ENCODE measurements at places on chromosomes 2 and 18. TPM values are rescaled to one million over a fixed set of nuclear protein-coding genes. Genes with fewer than 3 reads are reported as not detected.

- no peak for DNase-seq
These were observed 71.5 kb downstream of the SNTG2 start for GRCh38 chr2:1022178-1022577.

DNA sequence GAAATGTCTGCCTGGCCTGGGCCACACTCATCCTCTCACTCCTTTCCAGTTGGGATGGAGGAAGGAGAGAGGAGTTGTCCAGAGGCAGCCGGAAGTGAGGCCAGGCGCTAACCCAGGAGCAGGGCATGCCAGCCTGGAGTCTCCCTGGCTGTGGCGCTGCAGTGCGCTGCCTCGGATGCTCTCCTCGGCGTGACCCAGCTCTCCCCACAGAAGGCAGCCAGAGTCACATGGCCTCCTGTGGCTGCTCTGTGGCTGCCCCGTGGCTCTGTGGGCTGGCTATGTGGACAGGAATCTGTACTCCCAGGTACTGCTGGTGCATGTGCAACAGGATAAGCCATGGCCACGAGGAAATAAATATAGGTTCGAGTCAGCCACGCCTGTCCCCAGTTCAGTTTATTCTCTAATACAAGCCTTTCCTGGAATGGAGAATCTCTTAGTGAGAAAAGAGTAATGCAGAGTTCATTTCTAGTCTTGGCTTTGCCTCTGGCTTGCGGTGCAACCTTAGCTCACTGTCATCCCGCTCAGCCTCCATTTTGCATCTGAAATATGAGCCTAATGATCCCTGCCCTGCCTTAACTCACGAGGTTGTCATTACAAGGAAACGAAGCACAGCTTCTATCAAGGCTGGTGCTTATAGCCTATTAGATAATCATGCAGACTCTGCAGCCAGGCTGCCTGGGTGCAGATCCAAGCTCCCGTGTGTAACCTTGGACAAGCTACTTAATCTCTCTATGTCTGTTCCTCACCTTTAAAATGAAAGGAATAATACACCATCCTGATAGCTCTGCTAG, 106.3 kb downstream of the ANTXR1 start:
- DNase-seq: no peak

- DNase-seq: no peak
These were observed 14.2 kb upstream of the CXCR4 start for GRCh38 chr2:136131961-136132824.

DNA sequence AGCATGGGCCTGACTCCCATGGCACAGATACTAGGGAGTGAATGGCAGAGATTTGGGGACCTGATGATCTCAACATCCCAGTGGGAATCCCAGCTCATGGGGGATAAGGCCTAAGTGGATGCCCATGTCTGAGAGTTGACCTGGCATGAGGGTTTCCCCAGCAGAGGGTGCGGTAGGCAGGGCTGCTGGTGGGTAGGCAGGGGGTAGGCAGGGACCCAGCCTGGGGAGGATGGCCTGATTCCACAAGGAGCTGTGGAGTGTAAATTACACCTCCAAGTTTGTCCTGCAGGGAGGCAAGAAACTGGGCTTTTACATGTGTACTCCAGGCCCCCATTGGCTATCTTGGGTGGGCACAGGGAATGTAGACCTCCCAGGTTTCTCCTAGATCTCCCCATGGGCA, 46.9 kb downstream of the INPP5D start:
- no peak for DNase-seq

DNA sequence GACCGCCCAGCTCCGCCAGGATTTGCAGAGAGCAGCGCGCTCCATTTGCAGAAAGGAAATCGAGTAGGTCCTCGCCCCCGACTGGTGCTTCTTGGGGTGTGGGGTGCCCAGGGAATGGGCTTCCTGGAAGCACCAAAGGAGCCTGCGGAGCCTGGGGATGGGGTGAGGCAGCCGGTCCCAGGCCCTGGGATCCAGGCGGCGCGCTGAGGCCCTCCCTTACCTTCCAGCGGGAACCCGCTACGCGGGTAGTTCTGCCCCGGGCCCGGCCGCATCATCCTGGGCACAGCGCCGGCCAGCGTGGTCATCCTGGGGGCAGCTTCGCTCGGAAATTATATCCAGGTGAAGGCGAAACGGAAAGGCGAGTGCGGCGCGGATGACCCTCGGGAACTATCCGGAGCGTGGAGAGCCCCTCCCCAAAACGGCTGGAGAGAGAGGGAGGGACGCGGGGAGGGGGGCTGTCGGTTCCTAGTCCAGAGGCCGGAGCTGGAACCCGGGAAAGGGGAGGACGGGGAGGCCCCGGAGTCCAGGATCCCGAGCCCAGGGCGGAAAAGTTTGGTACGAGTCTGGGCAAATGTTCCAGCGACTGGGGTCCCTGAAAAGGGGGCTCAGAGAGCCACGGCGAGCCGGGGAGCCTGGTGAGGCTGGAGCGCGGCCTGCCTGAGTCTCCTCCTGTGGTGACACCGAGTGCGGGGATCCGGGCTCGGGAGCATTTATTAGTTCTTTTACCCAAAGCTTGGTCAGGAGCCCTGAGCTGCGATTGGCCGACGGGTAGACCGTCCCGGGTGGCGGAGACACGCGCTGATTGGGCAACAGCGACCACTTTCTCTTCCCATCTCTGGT, at the start of gene PAX3:
Gene PAX3 (minus strand): TSS at position 688 of the 840 bp plus-strand sequence. CDS start 383 bp downstream, at position 305.
- peak; percentile 51 for DNase-seq

DNA sequence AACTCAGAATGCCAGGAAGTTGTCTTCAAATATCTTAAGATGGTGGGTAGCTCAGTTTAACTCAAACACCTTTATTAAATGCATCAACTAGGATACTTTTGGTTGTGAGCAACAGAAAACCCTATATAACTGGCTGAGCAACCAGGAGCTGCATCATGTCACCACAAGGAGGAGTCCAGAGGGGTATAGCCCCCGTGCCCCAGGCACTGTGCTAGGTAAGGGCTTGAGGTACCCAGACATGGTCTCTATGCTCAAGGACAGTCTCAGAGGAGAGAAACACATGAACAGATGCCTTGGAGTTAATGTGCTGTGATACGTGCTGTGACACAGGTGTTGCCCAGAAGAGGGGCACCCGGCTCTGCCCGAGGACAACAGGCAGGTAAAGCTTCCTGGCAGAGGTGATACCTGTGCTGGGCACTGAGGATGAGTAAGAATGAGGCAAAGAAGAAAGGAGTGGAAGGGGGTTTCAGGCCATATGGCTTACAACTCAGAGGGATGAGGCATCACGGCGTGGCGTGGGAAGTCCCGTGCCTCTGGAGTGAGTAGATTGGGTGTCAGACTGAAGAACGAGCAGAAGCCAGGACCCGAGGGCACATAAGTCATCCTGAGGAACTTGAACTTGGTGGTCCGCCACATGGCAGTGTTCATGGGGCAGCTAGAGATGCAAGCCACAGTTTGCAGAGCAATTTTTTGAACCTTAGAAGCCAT, 32.0 kb upstream of the CAB39 start:
- DNase-seq: no peak

DNA sequence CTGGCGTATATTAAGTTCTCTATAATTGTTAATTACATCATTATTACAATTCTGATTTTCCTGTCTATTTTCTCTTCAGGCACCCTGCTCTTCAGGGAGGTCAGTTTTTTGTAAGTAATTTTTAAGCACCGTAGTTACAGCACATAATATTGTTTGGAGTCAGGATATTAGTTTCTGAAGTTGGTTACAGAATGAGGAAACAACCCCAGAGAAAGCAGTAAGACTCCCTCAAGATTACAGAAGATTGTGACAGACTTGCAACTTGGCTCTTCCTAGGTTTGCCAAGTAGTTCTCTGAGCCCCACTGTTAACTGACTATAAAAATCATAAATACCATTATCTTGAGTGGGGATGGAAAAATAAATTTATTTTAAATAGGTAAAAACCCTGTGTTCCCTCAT, 921 bp downstream of the RPE start:
- DNase-seq: no peak

GNAL gene
- total RNA-seq: 8.6 TPM

MC2R gene
- total RNA-seq: not detected

All from NCI-H460 (cell line).